ENCODE measurements at places on chromosomes 12 and 14.

- DNase-seq, result no peak
These were observed 89.9 kb downstream of the TBX5 start for GRCh38 chr12:114316076-114316475.

- no peak for DNase-seq
These were observed 26.4 kb downstream of the VDR start for GRCh38 chr12:47878293-47878917.

GRCh38 chr12:47808574-47809365 is 10.9 kb downstream of the HDAC7 start:
- no peak for DNase-seq

- no peak for DNase-seq
These were observed 11.9 kb upstream of the FKBP11 start for GRCh38 chr12:48937170-48937569.

GRCh38 chr12:65965358-65965757 is 141.1 kb downstream of the HMGA2 start:
- DNase-seq, result no peak

DNA sequence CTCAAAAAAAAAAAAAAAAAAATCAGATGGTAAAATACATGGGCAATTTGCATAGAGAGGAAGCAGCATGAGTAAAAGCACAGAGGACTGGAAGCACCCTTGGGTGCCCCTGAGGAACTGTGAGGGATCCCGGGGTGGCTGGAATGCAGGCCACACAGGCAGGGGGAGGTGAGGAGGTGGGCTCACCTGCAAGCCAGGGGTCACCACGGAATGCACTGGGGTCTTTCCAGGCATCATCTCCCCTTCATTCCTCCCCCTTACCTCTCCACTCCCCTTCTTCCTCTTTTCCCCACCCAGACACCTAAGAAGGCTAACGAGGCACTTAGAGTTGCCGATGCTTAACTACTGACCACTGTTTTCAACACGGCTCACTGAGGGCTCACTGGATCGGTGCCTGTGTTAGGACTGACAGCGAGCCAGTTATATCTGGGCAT is 14.4 kb upstream of the HIP1R start:
- no peak for DNase-seq

DNA sequence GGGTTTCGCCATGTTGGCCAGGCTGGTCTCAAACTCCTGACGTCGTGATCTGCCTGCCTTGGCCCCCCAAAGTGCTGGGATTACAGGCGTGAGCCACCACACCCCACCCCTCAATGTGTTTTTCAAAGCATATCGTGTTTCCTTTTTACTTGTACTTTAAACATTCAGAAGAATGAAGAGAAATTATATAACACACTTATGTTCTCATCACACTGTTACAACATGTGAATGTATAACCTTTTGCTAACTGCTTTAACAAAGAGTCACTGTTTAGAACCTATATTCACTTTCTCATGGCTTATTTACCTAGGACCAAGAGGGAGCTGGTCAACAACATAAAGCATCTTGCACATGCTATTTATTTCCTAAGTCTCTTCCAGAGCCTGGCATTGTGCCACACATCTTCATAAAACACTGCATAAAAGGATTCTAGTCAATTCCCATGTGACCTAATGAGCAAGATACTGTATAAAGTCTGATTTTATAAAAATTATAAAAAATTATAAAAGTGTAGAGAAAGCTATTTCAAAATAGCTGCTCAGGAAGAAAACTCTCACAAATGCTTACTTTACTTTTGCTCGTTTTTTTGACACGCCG is 16.0 kb upstream of the ACTR6 start:
- DNase-seq, result no peak

- DNase-seq, result no peak
These were observed 181.0 kb downstream of the MYRFL start for GRCh38 chr12:70005864-70006618.

GRCh38 chr12:53298164-53298563 is 1.3 kb upstream of the MYG1 start:
- DNase-seq, result no peak

GRCh38 chr12:104975587-104976343 is 10.4 kb upstream of the NOPCHAP1 start:
- DNase-seq, result no peak

- no peak for DNase-seq
These were observed 19.4 kb downstream of the BEGAIN start for GRCh38 chr14:100567877-100568163.
